ENCODE measurements at places on chromosomes 12 and 14.
A peak's percentile ranks its signal among the peaks of the same experiment; 100 is the strongest.

GRCh38 chr12:96648923-96649322 is 159.5 kb downstream of the CFAP54 start:
- DNase-seq = no peak

- no peak for DNase-seq
Measured at GRCh38 chr14:85002846-85003245, 527.1 kb upstream of the FLRT2 start.

GRCh38 chr12:6647083-6647604 is at the start of gene ACRBP:
Gene ACRBP (minus strand): TSS chr12:6647432. CDS start chr12:6647366, 66 bp downstream.
- peak; percentile 56 for DNase-seq

GRCh38 chr12:92149563-92149962 is 3.9 kb upstream of the BTG1 start:
- no peak for DNase-seq

Measured in stimulated activated naive CD8-positive, alpha-beta T cell treated with anti-CD3 and anti-CD28 coated beads, Interleukin-15, Interleukin-2, amounts not matched to agents 100 U/mL and 50 U/mL, for 24 hours (primary cell).